ENCODE measurements at places on chromosomes 2 and 18.

GRCh38 chr2:129605646-129606045 is 373.8 kb upstream of the RAB6C start:
- DNase-seq: no peak

DNA sequence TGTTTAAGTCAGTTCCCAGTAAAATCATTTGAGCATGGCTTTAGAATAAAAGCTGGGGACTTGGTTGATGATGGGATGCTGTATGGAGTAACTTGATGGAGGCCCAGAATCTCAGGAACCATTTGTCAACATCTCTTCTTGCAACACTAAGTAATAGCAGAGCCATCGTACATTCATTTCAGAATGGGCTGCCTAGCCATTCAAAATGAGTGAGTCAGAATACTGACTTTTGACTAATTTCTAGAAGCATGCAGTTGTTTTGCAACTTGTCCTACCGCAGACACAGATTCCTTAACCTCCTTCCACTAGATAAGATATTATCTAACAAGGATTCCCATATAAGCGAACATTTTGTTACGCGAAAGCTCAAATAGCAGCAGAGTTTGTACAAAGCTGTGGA is 229.5 kb downstream of the CNTNAP5 start:
- DNase-seq: no peak

- peak; percentile 14 for DNase-seq
These were observed 56.5 kb upstream of the CREB1 start for GRCh38 chr2:207473049-207473930.

- no peak for DNase-seq
These were observed 52.9 kb downstream of the MYCN start for GRCh38 chr2:15993232-15993610.

- DNase-seq: no peak
These were observed 233.3 kb downstream of the SETBP1 start for GRCh38 chr18:44914028-44914427.

GRCh38 chr18:59788791-59789106 is 91.5 kb upstream of the CCBE1 start:
- no peak for DNase-seq

GRCh38 chr2:163713534-163714311 is 22.1 kb downstream of the FIGN start:
- no peak for DNase-seq

DNA sequence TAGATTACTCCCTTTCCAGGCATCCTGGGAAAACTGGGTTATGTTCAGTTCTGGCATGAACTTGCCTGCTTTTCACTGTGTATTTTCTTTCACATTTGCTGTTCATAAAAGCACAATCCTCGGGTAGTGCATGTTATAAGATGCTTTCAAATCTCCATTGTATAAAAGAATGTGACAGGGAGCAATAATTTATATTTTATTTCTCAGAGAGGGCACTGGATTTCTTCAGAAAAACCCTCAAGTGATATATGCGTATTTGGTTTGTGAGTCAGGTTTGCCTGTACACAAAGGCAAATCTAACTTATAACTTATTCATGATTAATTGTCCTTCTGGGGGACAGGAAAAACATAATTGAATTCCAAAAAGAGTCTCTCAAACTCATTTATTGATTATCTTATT is 440.7 kb upstream of the MMADHC start:
- no peak for DNase-seq
